ENCODE measurements at places on chromosomes 7 and 10. TPM values are rescaled to one million over a fixed set of nuclear protein-coding genes. Genes with fewer than 3 reads are reported as not detected.

Gene ZNF487
- total RNA-seq: 4.2 TPM

Gene IRF5
- total RNA-seq: 15.0 TPM

GRCh38 chr10:116240157-116240950, 32.7 kb downstream of the GFRA1 start:
- DNase-seq: no peak

- no peak for DNase-seq
Observed at GRCh38 chr7:13834328-13834761, 155.1 kb downstream of the ETV1 start.

DNA sequence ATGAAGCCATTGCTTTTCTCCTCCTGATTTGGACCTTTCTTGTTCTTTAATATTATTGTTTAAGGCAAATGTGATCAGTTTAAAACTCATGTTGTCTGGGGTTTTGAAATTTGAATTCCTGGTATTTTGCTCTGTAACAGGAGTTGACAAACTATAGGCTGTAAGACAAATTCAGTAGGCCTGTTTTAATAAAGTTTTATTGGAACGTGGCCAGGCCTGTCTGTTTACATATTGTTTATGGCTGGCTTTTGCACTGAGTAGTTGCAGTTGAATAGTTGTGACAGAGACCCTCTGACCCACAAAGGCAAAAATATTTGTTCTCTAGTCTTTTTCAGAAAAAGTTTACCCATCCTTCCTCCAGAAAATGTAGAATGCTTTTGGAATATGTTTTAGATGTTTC, 29.8 kb downstream of the STARD3NL start:
- no peak for DNase-seq

DNA sequence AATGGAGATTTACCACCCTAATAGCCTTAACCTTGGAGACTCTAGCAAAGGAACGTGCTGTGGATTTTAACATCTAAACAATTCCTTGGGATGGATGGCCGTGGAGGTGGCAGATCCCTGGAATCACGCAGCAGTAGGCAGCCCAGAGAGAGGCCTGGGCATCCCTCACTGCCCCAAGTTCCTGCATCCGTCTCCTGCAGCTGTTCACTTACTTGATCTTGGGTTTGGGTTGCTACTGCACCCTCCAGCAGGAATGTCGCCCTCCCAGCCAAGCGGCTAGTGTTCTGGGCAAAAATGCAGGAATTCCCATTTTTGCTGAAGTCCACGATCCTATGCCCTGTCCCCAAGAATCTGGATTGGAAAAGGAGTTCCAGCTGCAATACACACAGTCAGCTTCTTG, 166.7 kb upstream of the SH2B2 start:
- no peak for DNase-seq

Data from vagina (tissue), 2 donors.